ENCODE measurements at places on chromosomes 2 and 18. TPM values are rescaled to one million over a fixed set of nuclear protein-coding genes. Genes with fewer than 3 reads are reported as not detected.

DNA sequence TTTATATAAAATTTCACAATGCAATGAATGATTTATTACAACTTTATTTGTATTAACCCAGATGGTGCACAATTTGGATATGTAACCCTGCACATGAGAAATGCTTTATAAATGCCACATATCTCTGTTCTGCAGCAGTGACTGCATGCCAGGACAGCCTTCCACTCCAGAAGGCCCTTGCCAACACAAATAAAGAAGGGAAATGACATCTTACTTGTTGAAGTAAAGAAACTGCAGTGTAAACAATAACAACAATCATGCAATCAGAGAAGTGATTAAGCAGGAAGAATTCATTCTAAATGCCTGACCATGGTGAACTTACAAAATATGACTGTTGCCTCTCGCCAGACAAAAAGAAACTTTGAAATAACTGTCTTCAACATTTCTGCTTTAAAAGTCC, 129.9 kb upstream of the CHST9 start:
- no peak for DNase-seq

DNA sequence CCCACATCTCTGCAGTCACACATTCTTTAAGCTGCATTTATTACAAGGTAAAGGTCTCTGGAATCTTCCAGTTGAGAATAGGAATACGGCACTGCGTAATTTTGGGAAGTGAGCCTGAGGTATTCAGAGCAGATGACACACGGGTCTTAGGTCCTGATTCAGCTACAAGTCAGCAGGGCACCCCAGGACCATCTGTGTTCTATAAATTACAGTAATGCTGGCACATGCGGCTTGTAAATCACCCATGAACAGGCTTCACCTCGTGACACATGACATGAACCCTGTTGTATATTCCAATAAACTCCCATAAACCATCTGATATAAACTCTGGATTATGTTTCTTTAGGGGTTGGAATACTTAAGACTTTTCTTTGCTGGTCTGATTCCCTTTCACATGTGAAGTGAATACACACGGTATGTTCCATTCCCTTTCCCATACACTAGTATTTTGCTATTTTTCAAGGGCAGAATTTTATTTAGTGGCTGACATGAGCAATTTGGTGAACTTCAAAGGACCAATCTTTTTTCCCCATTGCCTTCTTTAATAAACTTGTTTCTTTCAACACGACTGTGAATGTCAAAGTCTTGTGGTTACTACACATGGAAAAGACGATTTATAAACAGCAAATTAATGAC, 298.6 kb downstream of the MEIS1 start:
- no peak for DNase-seq

MATN3 gene
- 0.47 TPM for total RNA-seq

SKA1 gene
- total RNA-seq: 43.1 TPM

ARHGEF33 gene
- not detected for total RNA-seq

DNA sequence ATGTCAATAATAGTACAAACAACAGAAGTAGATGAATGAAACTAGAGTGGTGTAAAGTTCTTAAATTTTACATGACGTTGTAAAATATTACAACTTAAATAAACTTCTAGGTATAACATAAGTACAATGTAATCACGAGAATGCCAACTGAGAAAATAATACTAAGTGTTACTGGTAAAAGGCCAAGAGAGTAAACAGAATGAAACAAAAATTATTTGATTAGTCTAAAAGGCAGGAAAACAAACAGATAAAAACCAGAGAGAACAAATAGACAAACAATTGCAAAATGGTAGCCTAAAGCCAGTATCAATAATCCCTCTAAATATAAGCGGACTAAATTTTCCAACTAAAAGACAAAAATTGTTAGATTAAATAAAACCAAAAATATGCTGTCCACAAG, 71.9 kb downstream of the SMAD2 start:
- no peak for DNase-seq

DNA sequence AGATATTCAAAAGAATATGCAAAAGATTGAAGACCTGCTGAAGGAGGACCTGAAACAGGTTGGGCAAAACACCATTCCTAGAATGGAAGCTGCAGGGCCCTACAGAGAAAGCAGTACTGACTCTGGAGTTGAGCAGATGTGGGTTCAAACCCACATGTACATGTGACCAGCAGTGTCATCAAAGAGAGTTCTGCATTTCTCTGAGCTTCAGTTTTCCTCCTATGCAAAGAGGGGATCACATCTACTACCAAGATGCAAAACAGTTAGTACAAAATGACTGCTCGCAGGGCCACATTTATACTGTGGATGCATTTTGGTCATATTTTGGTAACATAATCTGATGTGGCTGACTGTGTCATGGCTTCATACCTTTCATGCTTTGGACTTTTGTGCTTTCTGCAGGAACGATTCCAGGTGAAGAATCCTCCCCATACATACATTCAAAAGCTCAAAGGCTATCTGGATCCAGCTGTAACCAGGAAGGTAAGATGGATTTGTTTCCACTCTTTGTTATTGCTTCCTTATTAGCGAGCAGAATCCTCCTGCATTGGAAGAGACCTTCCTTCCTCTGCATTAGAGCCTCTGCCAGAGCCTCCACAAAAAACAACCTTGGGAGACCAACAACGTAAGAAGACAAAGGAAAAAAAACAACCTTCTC, 174.8 kb downstream of the PRPF40A start:
- DNase-seq: no peak

DNA sequence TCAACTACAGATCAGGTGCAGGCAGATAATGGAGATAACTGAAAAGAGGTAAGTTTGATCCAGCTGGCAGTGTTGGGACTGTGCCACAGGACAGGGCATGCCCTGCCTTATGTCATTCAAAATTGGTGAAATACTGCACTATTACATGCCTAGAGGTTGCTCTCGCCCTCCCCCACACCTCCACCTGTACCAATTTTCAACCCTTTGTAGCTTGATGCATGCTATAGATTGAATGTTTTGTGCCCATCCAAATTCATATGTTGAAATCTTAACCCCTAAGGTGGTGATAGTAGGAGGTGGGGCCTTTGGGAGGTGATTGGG, 72.1 kb upstream of the LYPD6B start:
- DNase-seq: no peak

C2orf72 gene
- total RNA-seq: 3.0 TPM

- DNase-seq: no peak
Measured at GRCh38 chr2:45289997-45290709, 280.9 kb upstream of the SIX2 start.

DNA sequence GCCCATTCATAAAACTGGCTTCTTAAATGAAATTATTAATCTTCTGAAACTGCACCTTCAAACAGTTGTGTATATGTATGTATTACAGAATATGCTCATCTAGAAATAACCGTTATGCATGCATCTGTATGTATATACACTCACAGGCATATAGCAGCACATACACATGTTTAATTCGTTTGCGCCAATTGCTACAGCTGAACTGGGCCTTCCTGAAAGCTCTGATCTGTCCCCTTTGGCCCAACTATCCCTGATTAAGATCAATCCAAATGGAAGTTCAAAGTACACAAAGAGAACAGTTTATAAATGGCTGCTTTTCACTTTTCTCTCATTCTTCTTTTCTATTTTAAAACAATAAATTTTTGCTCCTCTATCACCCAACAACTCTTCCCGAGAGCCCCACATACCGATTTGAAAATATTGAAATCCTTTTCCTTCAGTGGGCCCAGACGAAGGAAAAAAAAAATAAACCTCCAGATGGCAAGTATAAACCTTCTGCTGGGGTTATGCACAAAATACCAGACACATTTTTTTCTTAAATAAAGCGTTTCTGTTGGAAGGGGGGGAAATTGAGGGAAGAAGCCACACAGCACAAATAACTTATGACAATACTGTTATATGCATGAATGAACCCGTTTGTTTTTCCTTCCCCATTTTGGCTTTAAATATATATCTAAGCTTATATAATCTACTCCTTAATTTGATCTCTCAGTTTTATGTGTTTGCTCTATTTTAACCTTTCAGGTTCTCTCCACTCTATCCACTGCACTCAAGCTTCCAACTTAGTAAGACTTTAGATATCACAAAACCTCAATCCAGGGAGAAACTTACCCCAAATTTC, 267.3 kb downstream of the TCF4 start:
- peak; percentile 36 for DNase-seq

DNA sequence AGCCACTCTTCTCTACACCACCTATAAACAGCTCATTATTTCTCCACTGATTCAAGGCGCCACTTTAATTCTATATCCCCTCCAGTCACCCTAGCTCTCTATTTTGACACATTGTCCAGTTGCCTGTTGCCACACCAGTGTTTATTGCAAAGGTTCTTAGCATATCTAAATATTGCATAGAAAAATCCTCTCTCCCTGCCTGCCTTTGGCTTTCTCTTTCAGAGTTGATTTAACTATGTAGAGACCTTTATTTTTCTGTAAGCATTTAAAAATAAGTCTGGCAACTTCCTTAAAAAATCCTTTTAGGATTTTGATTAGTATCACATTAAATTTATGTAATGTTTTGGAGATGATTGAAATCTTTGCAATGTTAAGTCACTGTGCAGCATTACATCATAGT, 47.9 kb upstream of the B3GNT7 start:
- DNase-seq: no peak

ASTL gene
- not detected for total RNA-seq

- DNase-seq: peak; percentile 48
Measured at GRCh38 chr18:1663879-1664705, 759.4 kb downstream of the ADCYAP1 start.

EGR4 gene
- total RNA-seq: not detected

GRCh38 chr2:235146871-235147565, 195.2 kb downstream of the SH3BP4 start:
- no peak for DNase-seq

- no peak for DNase-seq
Measured at GRCh38 chr2:6637330-6637729, 228.4 kb downstream of the CMPK2 start.

DNA sequence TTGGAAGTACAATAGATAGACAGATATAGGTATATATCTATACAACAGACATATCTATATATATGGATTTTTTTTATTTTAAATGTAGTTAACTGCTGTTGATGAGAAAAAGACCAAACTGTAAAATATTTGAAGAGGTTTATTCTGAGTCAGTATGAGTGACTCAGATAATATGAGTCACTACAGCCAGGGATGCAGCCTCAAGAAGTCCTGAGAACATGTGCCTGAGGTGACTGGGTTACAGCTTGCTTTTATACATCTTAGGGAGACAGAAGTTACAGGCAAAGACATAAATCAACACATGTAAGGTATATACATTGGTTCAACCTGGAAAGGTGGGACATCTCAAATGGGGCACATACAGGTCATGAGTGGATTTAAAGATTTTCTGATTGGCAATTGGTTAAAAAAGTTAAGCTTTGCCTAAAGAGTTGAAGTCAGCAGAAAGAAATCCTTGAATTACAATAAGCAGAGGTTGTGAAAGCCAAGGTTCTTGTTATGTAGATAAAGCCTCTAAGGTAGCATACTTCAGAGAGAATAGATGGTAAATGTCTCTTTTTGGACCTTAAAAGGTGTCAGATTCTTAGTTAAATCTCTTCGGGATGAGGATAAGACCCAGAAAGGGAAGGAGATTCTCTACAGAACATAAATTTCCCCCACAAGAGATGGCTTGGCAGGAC, 149.9 kb downstream of the RBM43 start:
- DNase-seq: peak; percentile 85

GRCh38 chr2:135055182-135055786, 3.2 kb downstream of the RAB3GAP1 start:
- peak; percentile 18 for DNase-seq

DNA sequence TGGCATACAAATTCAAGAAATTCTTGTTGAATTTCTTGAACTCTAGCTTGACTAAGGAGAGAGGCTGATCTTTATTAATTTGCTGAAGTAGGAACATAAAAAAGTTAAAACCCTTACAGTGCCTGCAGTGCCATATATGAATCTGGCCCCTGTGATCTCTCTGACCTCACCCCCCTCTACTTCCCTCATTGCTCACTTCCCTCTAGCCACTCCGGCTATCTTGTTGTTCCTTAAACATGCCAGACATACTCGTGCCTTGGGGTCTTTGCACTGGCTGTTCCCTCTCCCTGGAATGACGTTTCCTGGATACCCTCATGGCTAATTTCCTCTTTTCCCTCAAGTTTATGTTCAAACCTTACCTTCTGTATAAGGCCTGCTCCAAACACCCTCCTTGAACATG, 246.3 kb upstream of the SIX2 start:
- DNase-seq: no peak

GRCh38 chr2:145273840-145274239, 753.9 kb upstream of the ZEB2 start:
- peak; percentile 70 for DNase-seq

GRCh38 chr2:28436525-28437051, 43.9 kb downstream of the FOSL2 start:
- no peak for DNase-seq

DNA sequence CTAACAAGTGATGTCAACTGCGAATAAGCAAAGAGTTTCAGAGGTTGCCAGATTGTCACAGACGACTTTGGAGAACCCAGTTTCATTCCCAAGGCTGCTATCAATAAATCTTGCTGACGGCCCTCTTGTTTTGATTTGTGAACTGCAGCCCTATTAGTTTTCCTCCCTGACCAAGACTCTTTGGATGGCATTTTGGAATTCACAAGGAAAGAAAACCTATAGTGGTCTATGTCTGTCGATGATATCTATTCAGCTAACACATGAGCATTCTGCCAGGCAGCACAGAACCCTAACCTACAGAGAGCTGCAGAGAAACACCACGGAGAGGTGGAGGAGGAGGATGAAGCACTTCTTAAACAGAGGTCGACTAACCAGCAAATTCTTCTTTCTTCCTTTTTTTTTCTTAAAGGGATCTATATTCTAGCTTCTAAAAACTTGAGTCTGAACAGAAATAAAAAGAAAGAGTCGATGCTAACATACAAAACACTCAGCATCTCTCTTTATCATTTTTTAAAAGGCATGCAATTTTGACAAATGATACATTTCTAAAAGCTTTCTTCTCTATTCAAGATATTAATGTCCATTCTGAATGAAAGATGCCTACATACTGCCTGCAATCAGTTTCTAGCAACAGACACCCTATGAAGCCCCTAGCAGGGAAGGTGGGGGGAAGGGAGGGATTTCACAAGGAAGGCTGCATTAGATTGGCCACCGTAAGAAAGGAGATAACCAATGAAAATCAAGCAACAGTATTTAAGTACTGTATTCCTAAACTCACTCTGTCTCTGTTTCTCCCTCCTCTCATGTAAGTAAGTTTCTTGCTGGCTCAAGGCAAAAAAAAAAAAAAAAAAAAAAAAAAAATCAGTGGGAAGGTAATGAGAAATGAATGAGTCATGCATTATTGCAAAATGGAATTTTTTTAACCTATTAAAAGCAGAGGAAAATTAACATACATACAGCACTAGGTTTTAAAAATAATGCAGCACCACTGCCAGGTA, 83.0 kb upstream of the CHRNA1 start:
- peak; percentile 70 for DNase-seq

LRATD1 gene
- total RNA-seq: 8.2 TPM

- DNase-seq: no peak
Measured at GRCh38 chr2:219334076-219334475, 1.5 kb upstream of the RESP18 start.

- DNase-seq: no peak
Measured at GRCh38 chr2:239660390-239661230, 259.8 kb upstream of the HDAC4 start.

GCG gene
- total RNA-seq: not detected

DLX1 gene
- 9.7 TPM for total RNA-seq

Data from HT1080 (cell line).